ENCODE measurements at places on chromosomes 2 and 18.
A peak's percentile ranks its signal among the peaks of the same experiment; 100 is the strongest.

DNA sequence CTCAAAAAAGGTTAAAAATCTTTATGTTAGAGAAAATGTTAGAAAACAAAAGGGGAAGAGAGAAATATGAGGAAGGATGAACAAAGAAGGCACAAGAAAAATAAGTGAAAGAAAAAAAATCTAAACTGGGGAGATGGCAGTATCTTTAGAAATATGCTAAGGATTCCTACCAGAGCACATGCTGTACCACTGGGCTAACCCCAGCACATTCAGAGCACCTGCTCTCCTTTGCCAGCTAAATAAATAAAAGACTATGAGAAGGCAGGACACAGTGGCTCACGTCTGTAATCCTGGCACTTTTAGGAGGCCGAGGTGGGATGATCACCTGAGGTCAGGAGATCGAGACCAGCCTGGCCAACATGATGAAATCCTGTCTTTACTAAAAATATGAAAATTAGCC lies 92.2 kb upstream of the CDKL4 start:
- no peak for DNase-seq

- no peak for DNase-seq
These were observed 603.7 kb upstream of the GCFC2 start for GRCh38 chr2:76314271-76315020.

DNA sequence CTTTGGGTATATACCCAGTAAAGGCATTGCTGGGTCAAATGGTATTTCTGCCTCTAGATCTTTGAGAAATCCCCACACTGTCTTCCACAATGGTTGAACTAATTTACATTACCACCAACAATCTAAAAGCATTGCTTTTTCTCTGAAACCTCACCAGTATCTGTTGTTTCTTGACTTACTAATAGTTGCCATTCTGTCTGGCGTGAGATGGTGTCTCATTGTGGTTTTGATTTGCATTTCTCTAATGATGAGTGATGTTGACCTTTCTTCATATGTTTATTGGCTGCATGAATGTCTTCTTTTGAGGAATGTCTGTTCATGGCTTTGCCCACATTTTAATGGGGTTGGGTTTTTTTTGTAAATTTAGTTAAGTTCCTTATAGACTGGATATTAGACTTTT lies 382.6 kb upstream of the ZNF804A start:
- DNase-seq = no peak

DNA sequence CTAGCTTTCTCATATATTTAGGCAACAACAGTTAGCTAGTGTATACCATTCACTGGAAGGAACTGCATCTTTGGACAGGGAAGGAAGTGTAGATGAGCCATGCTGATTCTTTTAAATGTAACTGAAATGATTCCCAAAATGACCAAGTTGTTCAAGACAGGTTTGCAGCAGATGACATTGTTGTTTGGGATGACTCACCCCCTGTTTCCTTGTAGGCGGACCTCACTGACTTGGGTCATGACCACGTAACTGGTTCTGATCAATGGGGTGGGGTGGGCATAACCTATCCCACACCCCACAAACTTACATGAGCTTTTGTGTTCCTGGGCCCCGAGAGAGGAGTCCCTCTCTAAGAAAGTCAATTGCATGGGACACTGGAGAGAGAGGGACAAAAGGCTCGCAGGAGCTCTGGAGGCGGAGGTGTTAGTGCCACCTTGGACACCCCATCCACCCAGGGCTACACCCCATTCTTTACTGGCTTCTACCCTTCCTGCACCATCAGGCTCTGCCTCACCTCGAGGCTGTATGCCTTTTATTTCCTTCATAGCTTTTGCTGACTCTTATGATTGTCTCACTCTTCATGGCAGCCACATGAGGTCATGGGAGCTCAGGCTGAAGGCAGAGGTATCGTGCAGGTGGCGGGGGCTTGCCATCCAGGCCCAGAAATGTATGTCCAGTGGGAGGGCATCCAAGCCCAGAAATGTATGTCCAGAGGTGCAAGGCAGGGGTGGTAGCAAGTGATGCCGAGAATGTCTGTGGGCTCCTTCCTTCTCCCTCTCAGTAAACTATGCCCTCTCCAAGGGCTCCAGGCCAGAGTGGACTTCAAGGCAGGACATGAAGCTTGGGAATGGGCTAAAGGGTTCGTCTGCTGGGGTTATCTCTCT lies 108.0 kb downstream of the TWIST2 start:
- no peak for DNase-seq

- no peak for DNase-seq
These were observed 20.6 kb upstream of the DSG4 start for GRCh38 chr18:31356025-31356424.

DNA sequence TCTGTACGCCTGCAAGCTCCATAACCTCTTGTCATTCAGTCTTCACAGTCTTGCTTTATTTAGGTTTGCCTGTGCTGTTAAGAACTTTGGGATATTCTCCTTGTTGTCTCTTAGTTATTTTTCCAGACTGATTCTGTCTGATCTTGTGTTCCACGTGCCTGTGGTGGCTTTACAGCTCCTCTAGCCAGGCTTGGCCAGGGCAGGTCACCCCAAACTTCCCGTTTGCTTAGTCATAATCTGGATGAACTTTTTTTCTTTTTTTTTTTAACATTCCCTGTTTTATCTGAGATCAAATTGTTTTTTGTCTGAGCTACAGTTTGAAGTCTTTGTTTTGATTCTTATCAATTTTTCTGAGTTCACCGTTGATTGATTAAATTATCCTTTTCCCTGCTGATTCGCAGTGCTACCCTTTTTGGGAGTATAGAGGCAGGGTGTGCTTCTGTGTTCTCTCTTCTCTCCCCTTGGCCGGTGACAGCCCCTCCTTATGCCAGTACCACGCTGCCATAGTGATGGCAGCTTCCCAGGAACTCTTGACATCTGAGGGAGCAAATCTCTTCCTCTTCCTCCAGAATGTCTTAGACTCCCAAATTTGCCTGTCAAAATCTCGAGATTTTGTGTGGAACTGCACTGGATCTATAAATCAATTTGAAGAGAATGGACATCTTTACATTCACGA lies 2.5 kb downstream of the SP100 start:
- DNase-seq = no peak

DNA sequence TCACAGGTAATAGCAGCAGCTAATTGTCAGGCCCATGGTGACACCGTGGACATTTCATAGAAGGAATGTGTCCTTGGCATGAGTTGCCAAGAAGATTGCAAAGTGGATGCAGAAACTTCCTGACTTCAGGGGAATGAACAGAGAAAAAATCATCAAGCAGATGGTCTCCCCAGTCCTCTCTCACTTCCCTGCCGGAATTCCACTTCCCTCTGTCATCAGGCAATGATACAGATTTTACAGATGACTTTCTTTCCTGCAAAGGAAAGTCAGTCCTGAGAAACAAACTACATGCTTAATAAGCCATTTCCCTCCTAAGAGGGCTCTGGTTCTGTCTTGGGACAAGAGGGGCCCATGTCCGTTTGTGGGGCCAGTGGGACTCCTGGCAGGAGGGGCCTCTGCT lies 45.7 kb downstream of the KCNF1 start:
- no peak for DNase-seq

DNA sequence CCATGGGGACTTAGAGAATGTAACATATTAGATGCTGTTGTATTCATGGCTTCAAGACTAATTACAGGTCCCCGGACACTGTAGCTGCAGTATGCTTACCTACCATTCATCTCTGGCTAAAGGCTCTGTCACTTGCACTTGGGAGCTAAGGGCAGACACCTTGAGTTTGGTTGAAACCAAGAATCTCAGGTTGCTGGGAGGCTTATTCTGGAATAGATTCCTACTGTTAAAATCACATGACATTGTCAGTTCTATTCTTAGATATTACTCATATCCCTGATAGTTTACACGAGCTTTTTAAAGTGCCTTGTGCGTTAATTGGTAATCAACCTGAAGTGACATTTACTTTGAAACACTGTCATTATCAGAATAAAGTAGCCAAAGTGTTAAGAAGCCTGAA lies 73.0 kb upstream of the EPB41L5 start:
- DNase-seq = no peak

DNA sequence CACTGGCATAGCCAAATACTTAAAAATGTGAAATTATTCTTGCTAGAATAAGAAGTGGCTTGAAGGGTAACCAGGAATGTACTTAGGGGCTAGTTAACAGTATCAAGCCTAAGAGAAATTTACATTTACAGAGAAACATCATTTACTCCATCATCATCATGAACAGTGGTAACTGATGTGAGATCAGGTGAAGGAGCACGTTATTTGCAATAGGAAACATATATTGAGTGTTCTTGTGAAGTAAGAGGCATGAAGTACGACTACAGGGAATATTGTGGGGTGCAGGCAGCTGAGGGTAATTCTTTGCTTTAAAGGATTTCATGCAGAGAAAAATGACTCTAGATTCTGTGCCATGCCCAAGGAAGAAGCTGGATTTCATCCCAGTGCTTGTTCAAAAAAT lies 220.8 kb downstream of the GALNT13 start:
- no peak for DNase-seq

GRCh38 chr2:120535081-120535480 lies 189.1 kb downstream of the INHBB start:
- no peak for DNase-seq

DNA sequence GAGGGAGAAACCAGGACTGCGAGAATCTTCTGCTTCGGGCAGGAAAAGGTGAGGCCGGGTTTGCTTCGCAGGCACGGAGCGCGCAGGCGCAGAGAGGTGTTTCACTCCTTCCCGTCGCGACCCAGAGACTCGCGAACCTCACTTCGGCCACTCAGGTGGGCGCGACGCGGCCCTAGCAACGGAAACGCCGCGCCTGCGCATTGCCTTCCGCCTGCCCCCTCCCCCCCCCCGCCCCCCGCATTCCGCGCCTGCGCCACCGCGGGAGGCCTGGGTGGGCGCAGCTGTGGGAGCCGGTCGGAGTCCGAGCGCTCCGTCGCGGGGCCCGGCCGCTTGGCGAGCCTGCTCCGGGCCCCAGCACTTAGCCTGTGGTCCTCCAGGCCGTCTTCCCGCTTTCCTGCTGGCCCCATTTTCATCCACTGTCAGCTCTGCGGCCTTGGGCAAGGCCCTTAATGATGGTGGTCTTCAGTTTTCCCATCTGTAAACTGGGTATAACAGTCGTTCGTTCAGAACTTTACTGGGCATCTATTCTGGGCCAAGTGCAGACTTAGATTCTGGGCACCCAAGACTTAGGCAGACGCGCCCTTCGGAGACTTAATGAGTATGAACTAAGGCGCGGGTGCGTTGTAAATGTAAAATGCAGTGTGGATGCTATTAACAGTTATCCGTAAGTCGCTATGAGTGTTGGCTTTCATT lies 62.1 kb upstream of the ACKR3 start:
- peak; percentile 24 for DNase-seq

DNA sequence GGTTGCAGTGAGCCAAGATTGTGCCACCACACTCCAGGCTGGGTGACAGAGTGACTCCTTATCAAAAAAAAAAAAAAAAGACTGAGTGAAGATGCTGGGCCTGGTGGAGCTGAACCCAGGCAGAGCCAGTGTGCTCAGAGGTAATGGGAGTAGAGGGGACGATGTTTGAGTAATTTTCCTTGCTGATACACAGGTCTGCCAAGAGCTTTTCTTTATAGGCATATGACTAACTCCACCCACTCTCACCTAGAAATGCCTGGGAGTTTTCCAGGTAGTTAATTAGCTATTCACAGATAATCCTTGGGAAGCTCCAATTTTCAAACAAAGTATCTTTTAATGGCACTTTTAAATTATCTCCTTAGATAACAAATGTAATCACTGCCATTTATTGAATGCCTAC lies 33.4 kb upstream of the ACSL3 start:
- DNase-seq = no peak

DNA sequence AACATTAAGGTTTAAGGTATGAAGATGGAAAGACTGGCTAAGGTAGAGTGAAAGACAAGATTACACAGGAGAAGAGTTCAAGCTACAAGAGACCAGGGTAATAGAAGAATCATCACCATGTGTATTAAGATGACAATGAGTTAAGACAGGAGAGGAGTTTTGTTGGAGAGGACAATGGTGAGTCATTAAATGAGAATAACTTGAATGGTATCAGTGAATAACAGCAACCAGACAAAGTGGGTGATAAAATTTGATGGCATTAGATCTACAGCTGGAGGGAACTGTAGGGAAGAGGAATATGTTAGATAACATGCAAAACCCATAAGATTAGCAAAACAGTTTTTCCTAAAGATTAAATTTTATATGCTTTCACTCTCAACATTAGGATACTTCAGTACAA lies 18.8 kb upstream of the ENOSF1 start:
- DNase-seq = no peak

GRCh38 chr18:55090564-55091188 lies 131.4 kb upstream of the CCDC68 start:
- no peak for DNase-seq

GRCh38 chr18:47296462-47296861 lies 45.0 kb upstream of the SKOR2 start:
- DNase-seq = no peak

GRCh38 chr2:17911491-17912260 lies 33.2 kb downstream of the KCNS3 start:
- no peak for DNase-seq

- DNase-seq = no peak
These were observed 95.7 kb downstream of the ASXL3 start for GRCh38 chr18:33673689-33674088.

- no peak for DNase-seq
These were observed 2.1 kb downstream of the HAT1 start for GRCh38 chr2:171924170-171924942.

DNA sequence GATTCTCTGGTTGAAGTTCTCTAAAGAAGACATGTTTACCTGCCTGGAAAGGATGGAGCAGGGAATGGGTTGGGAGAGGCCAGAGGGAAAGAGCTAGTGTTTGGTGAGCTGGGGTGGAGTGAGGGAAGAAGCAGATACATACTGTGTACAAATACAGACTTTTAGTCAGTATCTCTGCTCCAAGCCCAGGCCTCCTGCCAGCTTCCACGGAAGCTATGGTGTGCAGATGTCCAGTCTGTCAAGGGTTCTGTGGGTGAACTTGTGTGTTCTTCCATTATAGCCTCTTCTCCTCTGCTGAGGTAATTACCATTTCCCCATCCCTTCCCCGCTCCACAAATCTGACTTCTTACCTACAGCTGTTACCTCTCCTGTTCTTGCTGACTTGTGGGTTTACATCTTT lies 208.6 kb downstream of the HRH4 start:
- DNase-seq = no peak

GRCh38 chr2:109726379-109727270 lies 67.5 kb upstream of the RGPD5 start:
- no peak for DNase-seq

GRCh38 chr2:177106212-177106611 lies 106.4 kb upstream of the HNRNPA3 start:
- no peak for DNase-seq

DNA sequence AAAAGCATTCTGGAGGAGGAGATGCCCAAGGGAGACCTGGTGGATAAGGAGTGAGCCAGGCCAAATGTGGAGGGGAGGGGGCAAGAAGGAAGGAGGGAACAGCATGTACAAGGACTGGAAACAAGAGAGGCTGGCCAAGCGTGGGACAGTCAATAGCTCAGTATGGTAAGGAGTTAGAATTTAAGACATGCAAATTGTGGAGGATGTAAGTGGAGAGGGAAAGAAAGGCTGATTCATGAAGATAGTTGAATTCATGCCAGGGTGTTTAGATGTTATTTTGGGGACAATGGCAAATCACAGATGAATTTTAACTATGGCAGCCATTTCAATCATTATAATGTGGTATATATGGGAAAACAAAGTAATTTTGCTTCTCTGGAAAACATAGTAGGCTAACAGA lies 462.3 kb downstream of the MEIS1 start:
- no peak for DNase-seq

GRCh38 chr2:188526701-188527100 lies 235.0 kb downstream of the GULP1 start:
- DNase-seq = no peak

Measured in stimulated activated CD8-positive, alpha-beta memory T cell treated with anti-CD3 and anti-CD28 coated beads, Interleukin-7, amount 100 ng/mL, for 1 hour (primary cell).